ENCODE measurements at places on chromosomes 6 and 20. TPM values are rescaled to one million over a fixed set of nuclear protein-coding genes. Genes with fewer than 3 reads are reported as not detected.

DNA sequence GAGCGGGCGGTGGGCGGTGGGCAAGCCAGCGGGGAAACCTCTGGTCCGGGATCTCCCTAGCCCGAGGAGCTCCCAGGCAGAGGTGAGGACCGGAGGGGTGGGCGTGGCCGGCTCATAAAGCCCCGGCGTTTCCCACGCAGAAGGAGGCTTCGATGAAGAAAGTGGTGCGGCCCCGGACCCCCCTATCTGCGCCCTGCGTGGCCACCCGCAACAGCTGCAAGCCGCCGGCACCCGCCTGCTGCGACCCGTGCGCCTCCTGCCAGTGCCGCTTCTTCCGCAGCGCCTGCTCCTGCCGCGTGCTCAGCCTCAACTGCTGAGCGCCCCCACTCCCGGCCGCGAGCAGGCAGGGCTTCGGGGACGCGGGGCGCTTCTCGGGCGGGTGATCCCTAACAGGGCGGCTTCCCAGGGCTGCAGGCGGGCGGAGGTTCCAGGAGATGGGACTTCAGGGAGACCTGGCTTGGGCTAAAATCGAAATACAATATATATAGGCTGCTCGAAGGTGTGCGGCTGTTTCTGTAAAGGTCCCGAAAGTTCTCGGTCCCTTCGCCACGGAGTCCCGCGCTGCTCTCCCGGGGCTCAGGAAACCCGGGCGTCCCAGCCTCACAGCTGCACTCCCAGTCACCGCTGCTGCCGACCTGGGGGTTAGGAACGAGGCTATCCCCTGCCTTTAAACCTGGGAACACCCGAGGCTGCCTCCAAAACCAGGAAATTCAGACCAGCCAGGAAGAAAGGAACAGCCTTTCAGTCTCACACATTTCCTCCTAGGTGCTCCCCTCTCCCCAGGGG is 27.8 kb downstream of the ASIP start:
- peak; percentile 57 for DNase-seq
- H3K4me3 ChIP-seq = peak overlapping the region; percentile 50
- no peak overlapping the region for H3K27ac ChIP-seq
- H3K36me3 ChIP-seq = no peaks in the 10 kb centered on the region

- DNase-seq = no peak
- H3K27me3 ChIP-seq = no peaks in the 10 kb centered on the region
- H3K36me3 ChIP-seq = no peaks in the 10 kb centered on the region
- no peak overlapping the region for H3K4me3 ChIP-seq
- H3K27ac ChIP-seq = no peak overlapping the region
- H3K4me1 ChIP-seq = no peaks in the 10 kb centered on the region
Observed at GRCh38 chr6:48584846-48585245, 473.8 kb upstream of the PTCHD4 start.

DNA sequence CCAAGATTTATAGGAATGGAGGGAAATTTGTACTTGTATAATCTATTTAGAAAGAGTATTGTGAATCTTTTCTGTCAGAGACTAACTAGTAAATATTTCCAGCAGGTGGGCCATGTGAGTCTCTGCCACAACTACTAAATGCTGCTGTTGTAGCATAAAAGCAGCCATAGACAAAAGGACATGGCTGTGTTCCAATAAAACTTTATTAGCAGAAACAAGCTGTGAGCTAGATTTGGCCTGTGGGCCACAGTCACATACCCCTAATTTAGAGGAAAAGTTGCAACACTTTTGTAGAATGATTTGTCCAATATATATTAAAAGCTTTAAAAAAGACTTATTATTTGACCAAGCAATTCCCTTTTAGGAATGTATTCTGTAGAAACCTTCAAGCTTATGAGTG is 207.2 kb downstream of the LMBRD1 start:
- no peak for DNase-seq
- no peak overlapping the region for H3K4me3 ChIP-seq
- H3K36me3 ChIP-seq = no peaks in the 10 kb centered on the region

DNA sequence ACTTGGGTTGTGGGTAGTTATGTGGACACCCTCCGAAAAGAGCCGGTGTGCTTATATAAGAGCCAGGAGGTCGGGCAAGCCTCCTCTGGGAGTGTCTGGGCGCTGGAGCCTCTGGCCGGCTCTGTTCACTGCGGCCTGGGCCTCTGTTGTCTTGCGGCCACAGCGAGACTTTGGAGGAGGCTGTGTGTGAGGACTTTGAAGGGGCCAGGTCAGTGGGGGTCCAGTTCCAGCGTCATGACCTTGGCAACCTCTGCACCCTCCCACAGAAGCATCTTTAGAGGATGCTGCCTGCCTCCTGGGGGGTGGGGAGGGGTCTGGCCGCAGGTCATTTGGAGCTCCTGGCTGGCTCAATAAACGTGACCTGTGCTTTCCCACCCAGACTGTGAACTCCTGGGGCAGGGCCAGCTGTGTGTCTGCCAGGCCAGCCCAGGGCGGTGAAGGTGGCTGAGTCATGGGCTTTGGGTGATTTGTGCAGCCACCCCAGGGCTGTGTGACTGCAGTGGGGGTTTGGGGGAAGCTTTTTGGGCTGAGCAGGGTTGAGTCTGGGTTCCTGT is 1.2 kb downstream of the TCEA2 start:
- H3K4me3 ChIP-seq = peak overlapping the region; percentile 92
- no peaks in the 10 kb centered on the region for H3K36me3 ChIP-seq
- no peak for DNase-seq
- H3K27me3 ChIP-seq = no peaks in the 10 kb centered on the region

- H3K4me3 ChIP-seq = no peak overlapping the region
- no peaks in the 10 kb centered on the region for H3K4me1 ChIP-seq
- H3K36me3 ChIP-seq = no peaks in the 10 kb centered on the region
- H3K27me3 ChIP-seq = no peaks in the 10 kb centered on the region
- DNase-seq = no peak
Observed at GRCh38 chr6:147733686-147734085, 225.2 kb downstream of the SAMD5 start.

DNA sequence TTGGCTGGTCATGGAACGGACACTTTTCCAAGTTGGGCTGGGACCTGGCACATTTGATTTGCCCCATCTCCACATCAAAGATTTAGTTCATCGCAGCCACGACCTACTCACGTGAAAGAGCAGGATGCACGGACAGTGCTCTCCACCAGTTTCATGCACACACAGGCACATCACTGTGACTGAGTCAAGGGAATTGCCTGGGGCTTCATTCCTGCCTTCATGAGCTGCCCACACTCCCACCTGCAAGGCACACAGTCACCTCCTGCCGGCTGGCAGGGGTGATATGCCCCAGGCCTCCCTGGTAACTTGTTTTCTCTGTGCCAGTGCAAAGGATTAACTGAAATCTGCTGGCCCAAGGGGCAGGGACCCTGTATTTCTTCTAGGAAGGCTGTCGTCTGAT is 23.3 kb upstream of the CST1 start:
- H3K4me1 ChIP-seq = no peaks in the 10 kb centered on the region
- no peaks in the 10 kb centered on the region for H3K36me3 ChIP-seq
- no peaks in the 10 kb centered on the region for H3K27me3 ChIP-seq
- no peak overlapping the region for H3K4me3 ChIP-seq
- no peak overlapping the region for H3K27ac ChIP-seq
- DNase-seq = no peak

GRCh38 chr6:17460862-17461261 is 67.5 kb downstream of the CAP2 start:
- H3K4me1 ChIP-seq = no peaks in the 10 kb centered on the region
- H3K4me3 ChIP-seq = no peak overlapping the region
- no peak overlapping the region for H3K27ac ChIP-seq
- no peaks in the 10 kb centered on the region for H3K36me3 ChIP-seq

DNA sequence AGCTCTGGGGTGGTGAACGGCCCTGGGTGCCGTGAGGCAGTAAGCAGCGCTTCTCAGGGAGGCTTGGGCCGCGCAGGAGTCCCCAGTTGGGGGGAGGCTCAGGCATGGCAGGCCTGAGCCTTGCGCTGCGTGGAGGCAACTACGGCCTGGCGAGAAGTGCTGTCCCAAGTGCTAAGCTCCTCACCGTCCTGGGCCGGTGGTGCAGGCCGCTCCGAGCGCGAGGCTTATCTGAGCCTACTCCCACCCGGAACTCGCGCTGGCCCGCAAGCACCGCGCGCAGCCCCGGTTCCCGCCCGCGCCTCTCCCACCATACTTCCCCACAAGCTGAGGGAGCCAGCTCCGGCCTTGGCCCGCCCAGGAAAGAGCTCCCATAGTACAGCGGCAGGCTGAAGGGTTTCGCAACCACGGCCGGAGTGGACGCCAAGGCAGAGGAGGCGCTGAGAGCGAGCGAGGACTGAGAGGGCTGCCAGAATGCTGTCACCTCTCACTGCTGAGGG is 1.8 kb upstream of the WRNIP1 start:
- peak overlapping the region; percentile 62 for H3K4me3 ChIP-seq
- no peaks in the 10 kb centered on the region for H3K36me3 ChIP-seq
- no peak overlapping the region for H3K27ac ChIP-seq
- peaks cover 20% of the 10 kb centered on the region for H3K4me1 ChIP-seq
- DNase-seq = peak; percentile 68

GRCh38 chr20:30610751-30611150 is 646.7 kb upstream of the DEFB115 start:
- no peak for DNase-seq
- no peaks in the 10 kb centered on the region for H3K27me3 ChIP-seq
- H3K4me3 ChIP-seq = no peak overlapping the region
- no peaks in the 10 kb centered on the region for H3K36me3 ChIP-seq
- H3K27ac ChIP-seq = peak overlapping the region; percentile 18

- no peak overlapping the region for H3K27ac ChIP-seq
- H3K36me3 ChIP-seq = no peaks in the 10 kb centered on the region
- DNase-seq = no peak
Observed at GRCh38 chr6:3359101-3359752, 97.6 kb downstream of the SLC22A23 start.

DNA sequence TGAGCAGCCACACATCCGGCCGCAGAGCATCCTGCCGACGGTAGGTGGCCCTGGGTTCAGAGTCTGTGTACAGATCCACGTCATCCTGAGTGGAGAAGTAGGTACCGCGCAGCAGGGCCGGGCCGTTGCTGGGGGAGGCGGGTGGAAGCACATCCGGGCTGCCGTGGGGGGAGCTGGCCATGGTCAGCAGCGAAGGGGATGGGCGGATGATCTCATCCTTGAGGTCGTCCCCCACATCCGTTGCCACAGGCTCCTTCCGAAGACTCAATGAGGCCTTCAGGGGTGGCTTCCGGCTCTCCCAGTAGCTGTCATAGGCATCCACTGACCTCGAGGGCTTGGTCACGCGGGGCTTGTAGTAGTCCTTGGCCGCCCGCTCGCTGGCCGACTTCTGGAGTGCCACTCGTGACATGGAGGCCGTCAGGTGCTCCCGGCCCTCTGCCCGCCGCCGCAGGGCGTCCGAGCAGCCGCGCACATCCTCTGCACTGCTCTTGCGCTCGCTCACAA is 9.2 kb downstream of the SPATA2 start:
- no peaks in the 10 kb centered on the region for H3K27me3 ChIP-seq
- no peak overlapping the region for H3K27ac ChIP-seq
- peaks cover 14% of the 10 kb centered on the region for H3K4me1 ChIP-seq
- peaks cover 76% of the 10 kb centered on the region for H3K36me3 ChIP-seq

DNA sequence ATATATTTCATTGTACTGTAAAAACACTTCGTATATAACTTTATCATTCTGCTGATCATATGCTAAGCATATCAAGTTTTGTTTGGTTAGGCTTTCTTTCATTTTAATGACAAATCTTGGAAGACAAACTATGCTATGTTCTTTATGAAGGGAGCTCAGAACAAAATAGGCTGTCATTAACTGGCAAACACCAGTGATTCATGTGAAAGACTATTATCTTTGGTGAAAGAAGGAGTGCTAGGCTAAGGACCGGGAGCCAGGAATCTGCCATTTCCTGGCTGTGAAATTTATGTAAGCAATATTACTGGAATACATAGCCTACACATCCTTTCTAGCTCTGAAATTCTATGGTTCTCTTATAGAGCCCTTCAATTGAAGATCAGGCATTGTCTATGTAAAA is 136.2 kb upstream of the CCN2 start:
- H3K4me1 ChIP-seq = no peaks in the 10 kb centered on the region
- no peaks in the 10 kb centered on the region for H3K36me3 ChIP-seq
- no peak overlapping the region for H3K27ac ChIP-seq
- no peak for DNase-seq
- H3K27me3 ChIP-seq = no peaks in the 10 kb centered on the region

DNA sequence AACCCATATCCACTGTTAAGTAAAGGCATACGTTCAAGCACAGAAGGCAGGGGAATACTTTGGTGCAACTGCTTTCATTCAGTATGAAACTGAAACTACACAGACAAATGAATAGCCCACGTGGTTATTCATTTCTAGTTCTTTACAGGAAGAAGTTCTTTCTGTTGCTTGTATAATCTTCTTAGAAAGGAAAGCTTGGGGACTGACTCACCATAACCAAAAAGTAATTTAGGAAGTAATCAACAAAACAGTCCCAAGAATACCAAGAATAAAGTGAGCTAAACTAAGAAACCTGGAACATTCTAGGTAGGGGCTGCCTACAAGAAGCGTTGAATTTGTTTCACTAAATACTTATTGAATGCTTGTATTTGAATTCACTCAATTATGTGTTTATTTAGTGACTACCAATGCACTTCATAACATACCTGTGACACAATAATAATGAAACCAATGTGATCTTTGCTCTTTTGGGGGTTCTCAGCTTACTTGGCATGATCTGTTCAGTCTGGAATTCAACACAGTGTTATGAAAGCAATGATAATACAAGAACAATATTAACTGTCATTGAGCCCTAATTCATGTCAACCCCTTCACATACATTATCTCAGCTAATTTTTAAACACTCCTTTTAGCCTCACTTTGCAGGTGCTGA is 25.1 kb upstream of the KIAA0408 start:
- no peaks in the 10 kb centered on the region for H3K36me3 ChIP-seq
- DNase-seq = no peak
- H3K27ac ChIP-seq = peak overlapping the region; percentile 15
- H3K27me3 ChIP-seq = no peaks in the 10 kb centered on the region
- H3K4me1 ChIP-seq = peaks cover 15% of the 10 kb centered on the region

GRCh38 chr6:36319436-36319762 is 17.3 kb downstream of the BNIP5 start:
- H3K4me1 ChIP-seq = no peaks in the 10 kb centered on the region
- DNase-seq = no peak
- no peaks in the 10 kb centered on the region for H3K27me3 ChIP-seq
- H3K27ac ChIP-seq = no peak overlapping the region
- no peak overlapping the region for H3K4me3 ChIP-seq
- H3K36me3 ChIP-seq = no peaks in the 10 kb centered on the region

GRCh38 chr20:16712511-16712947 is 17.3 kb upstream of the SNRPB2 start:
- no peak overlapping the region for H3K27ac ChIP-seq
- DNase-seq = no peak
- H3K27me3 ChIP-seq = peaks cover 6% of the 10 kb centered on the region
- H3K4me1 ChIP-seq = no peaks in the 10 kb centered on the region
- no peak overlapping the region for H3K4me3 ChIP-seq

GRCh38 chr6:149317644-149318571 is at the start of gene TAB2:
TAB2 (plus strand) TSS chr6:149317712; CDS start chr6:149369998, 52,286 bp downstream.
- no peaks in the 10 kb centered on the region for H3K36me3 ChIP-seq
- H3K27me3 ChIP-seq = no peaks in the 10 kb centered on the region
- peaks cover 41% of the 10 kb centered on the region for H3K4me1 ChIP-seq
- H3K4me3 ChIP-seq = peak within 1 kb of the TSS; percentile 85
- peak; percentile 66 for DNase-seq

The ZNF311 gene
- 1.6 TPM for total RNA-seq

The FAM83C gene
- not detected for total RNA-seq

The TINAG gene
- total RNA-seq = not detected

The GTPBP2 gene
- total RNA-seq = 90.9 TPM

The ESR1 gene
- total RNA-seq = 3.7 TPM

The HSD17B8 gene
- 13.3 TPM for total RNA-seq

The TRAM2 gene
- total RNA-seq = 21.9 TPM

The SLC4A11 gene
- total RNA-seq = 5.0 TPM

The MYMX gene
- total RNA-seq = not detected

The SAMD3 gene
- total RNA-seq = 5.5 TPM

The CRISP3 gene
- 2.5 TPM for total RNA-seq

The IL17F gene
- total RNA-seq = not detected

The MYLK4 gene
- 0.56 TPM for total RNA-seq

Measured in lower lobe of right lung (tissue), 2 donors.